ENCODE measurements at places on chromosomes 4 and X. TPM values are rescaled to one million over a fixed set of nuclear protein-coding genes. Genes with fewer than 3 reads are reported as not detected.

- no peak for DNase-seq
Observed at GRCh38 chr4:121668368-121669162, 28.2 kb downstream of the ANXA5 start.

DNA sequence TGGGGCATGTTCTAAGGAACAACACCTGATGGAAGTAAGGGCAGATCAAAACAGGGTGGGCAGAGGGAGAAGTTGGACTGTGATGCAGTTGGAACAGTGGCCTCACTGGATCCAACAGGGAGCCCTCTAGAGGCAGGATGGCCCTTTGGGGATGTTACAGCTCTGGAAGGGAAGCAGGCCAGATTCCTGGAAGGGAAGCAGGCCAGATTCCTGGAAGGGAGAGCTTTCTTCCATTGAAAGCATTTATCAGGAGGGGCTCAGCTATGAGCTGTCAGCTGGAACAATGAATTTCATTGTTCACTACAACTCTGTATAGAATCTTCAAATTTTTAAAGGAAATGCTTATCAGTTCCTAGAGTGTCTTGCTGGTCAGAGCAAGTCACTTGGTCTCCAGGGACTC lies 17.7 kb downstream of the IL15 start:
- no peak for DNase-seq

- DNase-seq = no peak
Observed at GRCh38 chr4:66351761-66352160, 681.5 kb upstream of the EPHA5 start.

DNA sequence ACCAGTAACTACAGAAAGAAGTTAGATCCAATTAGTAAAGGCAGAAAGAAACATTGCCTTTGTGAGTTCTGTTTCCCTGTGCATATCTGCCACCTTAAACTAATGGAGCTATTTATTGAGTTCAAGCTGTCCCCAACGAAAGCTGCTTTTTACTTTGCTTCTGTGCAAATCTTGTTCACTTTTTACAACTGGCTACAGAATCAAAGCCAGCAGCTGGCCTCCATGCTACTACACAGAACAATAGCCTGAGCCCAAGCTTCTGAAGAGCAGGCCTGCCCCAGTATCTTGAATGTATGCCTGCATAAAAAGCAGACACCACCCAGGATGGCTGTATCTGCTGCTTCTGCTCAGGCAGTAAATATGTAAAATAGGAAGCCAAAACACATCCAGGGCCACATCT lies 28.1 kb downstream of the ANK2 start:
- DNase-seq = no peak

DNA sequence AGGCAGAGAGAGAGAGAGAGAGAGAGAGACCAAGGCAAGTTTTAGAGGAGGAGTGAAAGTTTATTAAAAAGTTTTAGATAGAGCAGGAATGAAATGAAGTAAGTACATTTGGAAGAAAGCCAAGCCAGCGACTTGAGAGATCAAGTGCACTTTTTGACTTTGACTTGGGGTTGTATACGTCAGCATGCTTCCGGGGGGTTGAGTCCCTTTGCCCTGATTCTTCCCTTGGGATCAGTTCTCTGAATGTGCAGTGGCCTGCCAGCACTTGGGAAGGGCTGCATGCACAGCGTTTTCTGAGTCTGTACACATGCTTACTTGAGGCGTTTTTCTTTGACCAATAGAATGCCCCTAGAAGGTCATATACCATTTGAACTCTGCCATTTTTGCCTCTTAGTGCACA lies 400.5 kb downstream of the PDGFC start:
- DNase-seq = no peak

DNA sequence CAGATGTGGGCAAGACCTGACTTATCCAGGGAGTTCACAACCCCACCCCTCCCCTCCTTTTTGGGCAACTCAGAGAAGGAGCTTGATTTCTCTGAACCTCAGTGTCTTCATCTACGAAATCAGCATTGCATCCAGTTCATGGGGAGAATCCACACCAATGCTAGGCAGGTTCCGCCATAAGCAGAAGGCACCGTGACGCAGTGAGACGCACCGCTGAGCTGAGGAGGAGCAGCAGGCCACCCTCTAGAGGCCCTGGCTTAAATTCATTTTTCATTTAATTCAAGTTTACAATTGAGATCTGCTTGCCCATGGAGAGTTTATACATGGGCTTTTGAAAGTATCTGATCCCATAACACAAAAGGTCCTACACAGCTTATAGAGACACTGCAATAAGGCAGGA lies 55.7 kb downstream of the CPZ start:
- DNase-seq = no peak

- DNase-seq = peak; percentile 76
Observed at GRCh38 chr4:137531986-137532868, at the start of gene PCDH18. Gene PCDH18, minus strand, starts transcription at chr4:137532494. Its CDS starts 406 bp downstream, at chr4:137532088.

DNA sequence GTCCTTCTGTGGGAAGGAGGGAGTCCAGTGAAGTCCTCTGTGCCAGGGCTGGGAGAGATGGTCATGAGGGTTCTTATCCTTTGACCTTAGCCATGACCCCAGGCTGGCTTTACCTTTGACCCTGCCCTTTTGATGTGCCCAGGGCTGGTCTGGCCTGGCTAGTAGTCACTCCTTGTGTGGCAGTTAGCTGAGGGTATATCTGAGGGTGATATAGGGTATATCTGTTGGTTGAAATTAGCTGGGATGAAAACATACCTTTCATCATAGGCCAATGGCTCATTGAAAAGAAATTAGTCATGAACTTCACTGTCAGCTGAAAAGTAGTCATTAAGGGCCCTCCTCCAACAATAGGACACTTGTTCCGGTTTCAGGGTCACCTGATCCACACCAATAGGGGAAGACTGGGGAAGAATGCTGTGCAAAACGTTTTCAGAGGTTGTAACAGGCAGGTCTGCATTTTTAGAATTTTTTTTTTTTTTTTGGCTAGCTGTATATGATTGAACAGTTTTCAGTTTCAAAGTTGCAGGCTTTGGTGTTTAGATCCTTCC lies 74.6 kb upstream of the STOX2 start:
- DNase-seq = no peak

GRCh38 chr4:140806163-140806562 lies 50.0 kb upstream of the TBC1D9 start:
- DNase-seq = no peak

DNA sequence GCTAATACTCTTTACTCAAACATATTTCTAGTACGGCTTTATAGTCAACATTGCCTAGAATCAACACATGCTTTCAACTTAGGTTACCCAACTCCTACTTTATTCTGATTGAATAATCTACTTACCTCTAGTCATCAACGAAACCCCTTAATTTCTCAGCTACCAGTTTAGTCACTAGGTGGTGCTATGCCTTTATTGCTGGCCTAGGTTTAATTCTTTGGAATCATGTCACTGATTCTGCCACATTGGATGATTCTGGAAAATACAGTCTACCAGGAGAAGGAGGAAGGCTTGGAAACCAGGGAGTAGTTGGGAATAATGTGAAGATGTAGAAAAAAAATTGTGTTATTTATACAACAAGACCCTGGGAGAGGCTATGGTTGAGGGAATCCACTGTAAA lies 167.7 kb downstream of the DCAF12L2 start:
- no peak for DNase-seq

- no peak for DNase-seq
Observed at GRCh38 chr4:80069108-80069836, 3.8 kb downstream of the ANTXR2 start.

- no peak for DNase-seq
Observed at GRCh38 chrX:2351321-2351720, 149.5 kb downstream of the DHRSX start.

The CBR4 gene
- 15.6 TPM for total RNA-seq

The CLDN2 gene
- 0.28 TPM for total RNA-seq

The GASK1B gene
- total RNA-seq = 27.3 TPM

The PLRG1 gene
- total RNA-seq = 28.2 TPM

The ZNF157 gene
- total RNA-seq = 0.32 TPM

The NAT8L gene
- 0.41 TPM for total RNA-seq

The MFAP3L gene
- 10.0 TPM for total RNA-seq
